Ovary (tissue), 10 donors: ENCODE measurements at places on chromosomes 1 and 21.

- DNase-seq = no peak
Observed at GRCh38 chr1:230285351-230285750, 140.8 kb downstream of the PGBD5 start.

GRCh38 chr1:119453021-119453420 is 38.1 kb downstream of the HSD3B2 start:
- peak; percentile 25 for DNase-seq

- DNase-seq = no peak
Observed at GRCh38 chr1:18881164-18881563, 21.2 kb downstream of the ALDH4A1 start.

- DNase-seq = no peak
Observed at GRCh38 chr1:93022580-93022979, 56.5 kb upstream of the MTF2 start.

- DNase-seq = no peak
Observed at GRCh38 chr1:94737124-94737998, 82.8 kb upstream of the SLC44A3 start.

GRCh38 chr1:228448372-228448771 is 31.7 kb upstream of the TRIM17 start:
- DNase-seq = no peak

GRCh38 chr1:225470211-225471108 is 42.6 kb upstream of the LBR start:
- DNase-seq = no peak

DNA sequence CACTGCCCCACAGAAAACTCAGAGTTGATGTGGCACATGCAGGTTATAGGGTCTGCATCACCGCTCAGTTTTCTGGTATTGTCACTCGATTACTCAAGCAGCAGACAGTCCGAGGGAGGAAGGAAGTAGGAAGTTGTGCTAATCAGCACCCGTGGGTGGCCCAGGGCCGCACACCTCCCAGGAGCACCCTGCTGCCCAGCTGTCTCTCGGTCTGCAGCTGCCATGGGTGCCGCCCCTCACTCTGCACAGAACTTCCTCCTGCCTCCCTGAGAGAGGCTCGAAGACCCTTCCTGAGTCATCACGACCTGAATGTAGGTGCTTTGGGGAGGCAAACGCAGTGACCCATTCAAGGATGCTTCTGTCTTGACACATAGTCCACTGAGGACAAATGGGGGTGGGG is 4.2 kb upstream of the TFF3 start:
- DNase-seq = no peak

GRCh38 chr1:95625224-95625623 is 391.2 kb downstream of the RWDD3 start:
- DNase-seq = no peak

DNA sequence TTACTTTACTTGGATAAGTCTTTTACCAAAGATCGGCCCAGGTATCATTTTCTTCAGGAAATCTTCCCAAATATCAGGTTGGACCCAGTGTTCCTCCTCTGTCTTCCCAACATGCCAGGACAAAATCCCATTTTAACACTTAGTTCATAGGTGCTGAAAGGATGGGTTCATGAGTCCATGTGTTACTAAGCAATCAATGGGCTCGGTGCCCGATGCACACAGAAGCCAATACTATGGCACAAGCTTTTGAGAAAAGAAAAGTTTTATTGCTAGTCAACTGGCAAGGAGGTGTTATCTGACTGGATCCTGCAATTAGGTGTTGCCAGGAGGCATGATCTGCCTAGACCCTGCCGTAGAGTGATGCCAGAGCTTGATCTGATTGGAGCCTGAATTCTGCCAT is 133.3 kb upstream of the SLC44A3 start:
- DNase-seq = no peak

- DNase-seq = peak; percentile 75
Observed at GRCh38 chr1:25700144-25700523, 83.5 kb downstream of the MAN1C1 start.

DNA sequence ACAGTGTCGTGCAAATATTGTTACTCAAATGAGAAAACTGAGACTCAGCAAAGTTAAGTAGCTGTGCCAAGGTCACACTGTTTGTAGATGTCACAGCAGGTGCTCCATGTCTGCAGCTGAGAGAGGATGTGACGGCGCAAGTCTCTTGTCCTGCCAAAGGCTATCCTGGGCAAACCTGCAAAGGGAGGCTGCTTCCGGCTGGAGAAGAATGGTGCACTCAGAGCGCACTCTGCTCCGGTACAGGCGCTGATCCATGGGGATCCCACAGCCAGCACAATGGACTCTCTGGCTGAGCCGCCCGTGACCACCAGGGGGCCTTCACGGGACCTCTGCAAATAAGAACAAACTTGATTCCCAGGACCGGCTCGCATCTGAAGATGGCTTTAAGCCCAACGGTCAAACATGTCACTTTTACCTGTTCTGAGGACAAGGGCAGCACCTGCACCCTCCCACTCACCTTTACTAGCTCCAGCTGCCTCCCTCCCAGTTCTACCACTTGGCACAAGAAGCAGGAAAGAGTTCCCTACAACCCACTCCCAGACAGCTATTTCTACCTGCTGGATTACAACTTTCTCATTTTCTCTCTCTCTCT is 21.9 kb downstream of the RD3 start:
- peak; percentile 81 for DNase-seq

- no peak for DNase-seq
Observed at GRCh38 chr1:152162792-152163463, 3.9 kb upstream of the RPTN start.

GRCh38 chr1:30446508-30446907 is 276.9 kb downstream of the MATN1 start:
- no peak for DNase-seq

GRCh38 chr1:117695796-117696490 is 90.1 kb downstream of the TENT5C start:
- DNase-seq = peak; percentile 28

DNA sequence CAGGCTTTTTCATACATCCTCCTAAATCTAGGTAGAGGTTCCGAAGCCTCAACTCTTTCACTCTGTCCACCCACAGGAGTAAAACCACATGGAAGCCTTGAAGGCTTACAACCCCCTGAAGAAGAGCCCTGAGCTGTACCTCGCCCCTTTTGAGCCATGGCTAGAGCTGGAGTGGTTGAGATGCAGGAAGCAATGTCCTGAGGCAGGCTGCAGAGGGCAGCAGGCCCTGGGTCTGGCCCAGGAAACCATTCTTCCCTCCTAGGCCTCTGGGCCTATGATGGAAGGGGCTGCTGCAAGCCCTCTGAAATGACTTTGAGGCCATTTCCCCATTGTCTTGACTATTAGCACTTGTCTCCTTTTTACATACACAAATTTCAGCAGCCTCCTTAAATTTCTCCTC is 1503.0 kb downstream of the KCNT2 start:
- no peak for DNase-seq

DNA sequence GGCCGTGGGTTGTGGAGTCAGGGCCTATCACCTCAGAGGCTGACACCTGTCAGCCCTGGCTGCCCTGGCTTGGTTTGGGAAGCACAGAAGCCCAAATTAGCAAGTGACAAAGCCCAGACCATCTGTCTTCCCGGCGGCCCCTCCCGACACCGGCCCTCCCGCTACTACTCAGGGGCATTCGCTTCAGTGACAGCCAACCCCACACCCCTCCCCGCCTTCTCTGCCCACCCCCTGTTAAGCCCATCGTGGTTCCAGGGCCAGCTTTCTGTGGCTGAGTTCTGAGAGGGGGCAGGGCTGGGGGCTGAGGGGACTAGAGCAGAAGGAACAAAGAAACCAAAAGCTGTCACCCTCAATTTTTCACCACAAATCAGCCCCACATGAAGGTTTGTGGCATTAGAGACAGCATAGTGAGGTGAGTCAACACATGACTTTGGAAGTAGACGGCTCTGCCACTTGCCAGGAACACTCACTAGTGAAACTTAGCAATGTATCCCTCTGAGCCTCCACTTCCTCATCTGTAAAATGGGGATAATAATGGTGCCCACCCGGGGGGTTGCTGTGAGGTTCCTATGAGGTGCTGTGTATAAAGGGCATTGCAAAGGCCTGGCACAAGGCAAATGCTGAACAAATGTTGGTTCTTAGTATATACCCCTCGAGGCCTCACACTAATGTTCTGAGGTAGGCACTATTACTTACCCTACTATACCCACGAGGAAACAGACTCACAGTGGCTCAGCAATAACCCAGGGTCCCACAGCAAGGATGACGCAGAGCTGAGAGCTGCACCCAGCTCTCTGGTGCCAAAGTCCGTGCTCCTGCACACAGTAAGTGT is 5.2 kb upstream of the TNNI1 start:
- DNase-seq = no peak

DNA sequence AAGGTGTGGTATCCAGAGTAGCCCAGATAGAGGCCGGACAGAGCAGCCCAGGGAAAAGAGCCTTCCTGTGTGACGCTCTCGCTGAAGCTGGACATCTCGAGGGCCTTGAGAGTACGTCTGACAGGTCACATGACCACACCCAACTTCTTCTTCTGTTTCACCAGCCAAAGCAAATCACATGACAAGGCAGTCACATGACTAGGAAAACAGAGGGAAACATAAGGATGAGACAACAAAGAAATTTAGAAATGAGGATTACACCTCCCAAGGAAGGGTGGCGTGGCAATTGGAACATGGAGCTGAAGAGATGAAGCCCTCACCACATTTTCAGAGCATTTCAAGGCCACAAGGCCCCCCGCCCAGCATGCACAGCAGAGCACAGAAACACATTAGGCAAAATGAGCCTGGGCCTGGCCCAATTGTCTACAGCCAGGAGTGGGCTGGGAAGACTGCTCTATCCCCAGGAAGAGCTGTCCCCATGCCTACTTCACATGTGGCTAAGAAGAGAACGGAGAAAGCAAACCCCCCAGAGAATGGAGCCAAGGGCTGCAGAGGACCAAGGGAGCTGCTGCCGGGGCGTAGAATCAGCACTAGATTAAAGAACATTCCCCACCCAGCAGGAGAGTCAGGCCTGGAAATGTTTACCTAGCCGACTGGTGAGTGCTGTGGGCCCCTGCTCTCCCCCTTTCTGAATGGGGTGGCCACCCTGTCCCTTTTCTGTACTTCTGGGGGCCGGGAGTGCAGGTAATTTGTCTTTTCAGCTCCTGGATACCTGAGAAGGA is 305.1 kb downstream of the NPHP4 start:
- no peak for DNase-seq

- DNase-seq = no peak
Observed at GRCh38 chr1:48943393-48943792, 166.7 kb upstream of the BEND5 start.

- DNase-seq = peak; percentile 74
Observed at GRCh38 chr1:234721476-234722269, 111.7 kb upstream of the IRF2BP2 start.
